Naive B cell (primary cell): ENCODE measurements at places on chromosomes 16 and 17. TPM values are rescaled to one million over a fixed set of nuclear protein-coding genes. Genes with fewer than 3 reads are reported as not detected.

SCGB1C2 gene
- not detected for polyA plus RNA-seq

MYH1 gene
- polyA plus RNA-seq: not detected

DPEP2 gene
- 82.2 TPM for polyA plus RNA-seq

CHTF8 gene
- polyA plus RNA-seq: 250 TPM

ITGA3 gene
- 0.62 TPM for polyA plus RNA-seq

GLTPD2 gene
- not detected for polyA plus RNA-seq

B4GALNT2 gene
- polyA plus RNA-seq: not detected

ABCC12 gene
- polyA plus RNA-seq: not detected

ATP6V0C gene
- polyA plus RNA-seq: 88.5 TPM

DNA sequence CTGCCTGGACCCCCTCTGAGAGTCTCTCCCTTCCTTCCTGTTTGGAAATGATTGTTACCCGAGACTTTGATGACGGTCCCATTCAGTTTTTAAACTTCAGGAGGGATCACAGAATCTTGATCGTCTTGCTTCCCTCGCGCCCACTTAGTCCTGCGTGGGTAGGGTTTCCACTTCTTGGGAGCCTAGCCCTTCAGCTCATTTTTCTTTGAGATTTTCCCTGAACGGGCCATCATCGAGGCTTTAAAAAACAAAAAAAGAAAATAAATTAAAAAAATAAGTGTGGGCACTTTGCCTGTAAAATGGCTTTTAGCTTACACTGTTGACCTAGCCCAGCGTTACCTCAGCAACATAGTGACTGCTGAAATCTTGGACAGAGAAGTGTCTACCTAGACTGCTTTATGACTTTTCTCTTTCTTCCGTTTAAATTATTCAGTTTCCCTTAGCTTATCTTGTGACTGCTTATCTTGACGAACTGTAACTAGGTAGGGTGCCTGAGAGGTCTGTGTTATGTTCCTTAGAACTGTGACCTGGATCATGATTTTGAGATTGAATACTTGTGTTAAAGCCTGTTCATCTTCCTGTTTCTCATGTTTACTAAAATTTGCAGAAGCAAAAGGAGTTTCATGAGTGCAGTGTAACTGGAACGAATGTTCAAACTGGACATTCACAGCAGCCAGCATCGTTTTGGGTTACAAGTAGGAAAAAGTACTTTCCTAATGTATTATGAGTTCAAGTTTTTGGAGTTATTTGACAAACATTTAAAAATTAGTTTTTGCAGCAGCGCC lies 874 bp downstream of the WWP2 start:
- DNase-seq: peak; percentile 43

- no peak for DNase-seq
Measured at GRCh38 chr17:59702304-59702703, 4.9 kb downstream of the PTRH2 start.

- no peak for DNase-seq
Measured at GRCh38 chr17:76797241-76797840, 59.4 kb downstream of the MFSD11 start.

DNA sequence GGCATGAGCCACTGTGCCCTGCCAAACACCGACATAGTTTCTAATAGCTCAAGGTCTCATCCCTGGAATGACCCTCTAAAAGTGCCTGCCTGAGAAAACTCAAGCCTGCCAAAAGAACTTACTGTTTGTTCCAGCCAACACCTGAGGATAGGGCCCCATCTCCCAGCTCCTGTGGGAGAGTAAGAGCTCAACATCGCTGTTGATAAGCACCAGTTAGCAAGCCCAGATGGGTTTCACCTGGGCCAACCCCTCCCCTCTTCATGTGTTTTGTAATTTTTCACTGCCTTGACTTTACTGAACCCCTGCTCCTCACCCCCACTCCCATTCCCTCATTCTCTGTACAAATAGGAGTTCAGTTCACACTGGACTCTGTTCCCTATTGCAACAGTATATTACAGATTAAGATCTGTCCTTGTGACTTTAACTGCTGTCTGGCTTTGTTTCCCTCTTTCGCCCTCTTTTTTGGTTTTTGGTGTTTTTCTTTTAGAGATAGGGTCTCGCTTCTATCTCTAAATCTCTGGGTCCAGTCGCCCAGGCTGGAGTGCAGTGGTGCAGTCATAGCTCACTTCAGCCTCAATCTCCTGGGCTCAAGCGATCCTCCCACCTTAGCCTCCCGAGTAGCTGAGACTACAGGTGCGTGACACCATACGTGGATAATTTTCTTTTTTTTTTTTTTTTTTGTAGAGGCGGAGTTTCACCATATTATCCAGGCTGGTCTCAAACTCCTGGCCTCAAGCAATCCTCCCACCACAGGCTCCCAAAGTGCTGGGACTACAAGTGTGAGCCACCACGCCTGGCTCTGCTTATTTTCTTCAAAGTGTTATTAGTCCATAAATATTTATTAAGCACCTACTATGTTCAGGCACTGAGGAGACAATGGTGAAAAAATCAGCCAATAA lies 12.3 kb downstream of the NUPR1 start:
- no peak for DNase-seq

DNA sequence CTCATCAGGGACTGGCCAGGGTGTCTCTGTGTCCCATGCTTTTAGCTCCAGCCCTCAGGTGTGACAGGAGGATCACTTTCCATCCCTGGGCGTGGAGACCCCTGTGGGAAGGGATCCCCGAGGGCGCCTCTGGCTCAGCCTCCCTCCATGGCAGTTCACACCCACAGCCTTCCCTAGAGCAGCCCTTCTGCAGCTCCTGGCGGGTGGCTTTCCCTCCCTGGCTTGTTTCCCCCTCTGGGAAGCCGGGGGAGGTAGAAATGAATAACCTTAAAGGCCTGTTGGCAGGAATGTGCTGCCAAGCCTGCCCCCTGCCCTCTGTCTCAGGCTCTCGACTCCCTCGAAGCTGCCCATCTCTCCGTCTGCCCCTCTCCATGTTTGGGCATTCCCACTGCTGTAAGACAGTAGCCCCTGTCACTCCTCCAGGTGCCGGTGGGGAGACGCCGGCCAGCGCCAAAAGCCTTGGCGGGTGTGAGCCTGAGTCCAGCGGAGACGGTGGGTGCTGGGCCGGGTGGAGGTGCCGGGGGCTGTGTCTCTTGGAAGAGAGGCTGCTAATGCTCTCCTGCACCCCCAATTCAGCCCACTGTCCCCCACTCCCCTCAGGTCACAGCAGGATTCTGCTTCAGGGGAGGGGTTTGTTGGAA lies 2.1 kb upstream of the ATP2A1 start:
- DNase-seq: no peak

DNA sequence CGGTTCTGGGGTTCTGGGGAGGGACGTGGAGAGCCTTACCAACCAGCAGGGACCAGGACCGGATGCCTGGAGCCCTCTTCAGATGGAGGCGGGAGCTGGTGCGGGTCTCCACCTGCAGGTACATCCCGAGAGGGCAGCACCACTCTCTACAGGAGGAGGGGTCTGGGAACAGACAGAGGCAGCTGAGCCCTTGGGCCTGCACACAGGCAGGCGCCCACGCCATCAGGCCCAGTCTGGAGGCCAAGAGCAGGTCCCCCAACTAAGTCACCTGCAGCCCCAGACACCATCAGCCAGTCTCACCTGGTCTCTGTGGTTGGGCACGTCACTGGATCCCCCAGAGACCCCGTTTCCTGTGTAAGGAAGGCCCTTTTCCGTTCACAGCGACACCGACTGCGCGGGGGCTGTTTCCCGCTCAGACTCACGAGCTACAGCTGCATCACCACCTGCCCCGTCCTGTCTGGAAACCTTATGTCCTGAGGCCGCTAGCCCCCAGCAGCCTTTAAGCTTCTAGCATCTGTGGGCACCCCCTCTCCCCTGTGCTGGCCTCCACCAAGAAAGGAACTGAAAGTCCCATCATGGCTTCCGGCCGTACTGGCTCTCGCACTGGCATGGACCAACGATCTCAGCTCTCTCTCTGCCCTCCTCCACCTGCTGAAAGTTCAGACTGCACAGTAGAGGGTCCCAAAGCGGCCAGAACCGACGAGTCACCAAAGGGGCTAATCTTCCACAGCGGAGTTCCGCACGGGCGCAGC lies 1.2 kb downstream of the CYBC1 start:
- peak; percentile 98 for DNase-seq

GRCh38 chr17:35053204-35053603 lies 10.3 kb downstream of the RFFL start:
- DNase-seq: no peak

GRCh38 chr16:85058909-85059308 lies 31.3 kb downstream of the KIAA0513 start:
- no peak for DNase-seq

- DNase-seq: peak; percentile 75
Measured at GRCh38 chr17:74961657-74962350, 10.8 kb downstream of the HID1 start.

DNA sequence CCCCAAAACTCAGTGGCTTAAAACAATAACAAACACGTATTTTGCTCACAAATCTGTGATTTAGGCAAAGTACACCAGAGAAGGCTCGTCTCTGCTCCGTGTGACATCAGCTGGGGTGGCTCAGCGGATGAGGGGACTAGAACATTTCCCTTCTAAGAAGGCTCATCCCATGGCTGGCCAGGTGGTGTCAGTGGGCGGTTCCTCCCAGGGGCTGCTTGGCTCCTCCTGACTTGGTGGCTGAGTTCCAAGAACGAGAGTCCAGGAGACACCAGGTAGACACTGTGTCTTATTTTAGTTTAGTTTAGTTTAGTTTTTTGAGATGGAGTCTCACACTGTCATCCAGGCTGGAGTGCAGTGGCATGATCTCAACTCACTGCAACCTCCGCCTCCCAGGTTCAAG lies 5.6 kb upstream of the CHMP6 start:
- no peak for DNase-seq

GRCh38 chr17:29292992-29293889 lies 707 bp downstream of the NUFIP2 start:
- peak; percentile 53 for DNase-seq

- no peak for DNase-seq
Measured at GRCh38 chr16:49859125-49859811, 3.4 kb upstream of the ZNF423 start.

DNA sequence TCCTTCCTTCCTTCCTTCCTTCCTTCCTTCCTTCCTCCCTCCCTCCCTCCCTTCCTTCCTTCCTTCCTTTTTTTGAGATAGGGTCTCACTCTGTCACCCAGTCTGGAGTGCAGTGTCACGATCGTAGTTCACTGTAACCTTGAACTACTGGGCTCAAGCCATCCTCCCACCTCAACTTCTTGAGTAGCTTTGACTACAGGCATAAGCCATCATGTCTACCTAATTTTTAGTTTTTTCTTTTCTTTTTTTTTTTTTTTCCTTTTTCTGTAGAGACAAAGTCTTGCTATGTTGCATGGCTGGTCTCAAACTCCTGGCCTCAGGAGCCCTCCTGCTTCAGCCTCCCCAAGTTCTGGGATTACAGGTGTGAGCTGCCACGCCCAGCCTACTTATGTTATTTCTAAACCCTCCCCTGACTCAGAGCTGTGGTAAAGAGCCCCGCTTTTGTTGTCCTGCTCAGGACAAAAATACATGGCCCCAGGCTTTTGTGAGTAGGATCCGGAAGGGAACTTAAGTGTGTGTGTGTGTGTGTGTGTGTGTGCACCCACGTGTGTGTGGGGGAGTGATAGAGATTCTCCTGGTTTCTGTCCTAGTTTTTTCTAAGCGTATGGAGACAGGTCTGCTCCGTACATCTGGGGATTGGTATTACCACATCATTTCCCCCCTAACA lies 67.1 kb downstream of the PRKCB start:
- no peak for DNase-seq

DNA sequence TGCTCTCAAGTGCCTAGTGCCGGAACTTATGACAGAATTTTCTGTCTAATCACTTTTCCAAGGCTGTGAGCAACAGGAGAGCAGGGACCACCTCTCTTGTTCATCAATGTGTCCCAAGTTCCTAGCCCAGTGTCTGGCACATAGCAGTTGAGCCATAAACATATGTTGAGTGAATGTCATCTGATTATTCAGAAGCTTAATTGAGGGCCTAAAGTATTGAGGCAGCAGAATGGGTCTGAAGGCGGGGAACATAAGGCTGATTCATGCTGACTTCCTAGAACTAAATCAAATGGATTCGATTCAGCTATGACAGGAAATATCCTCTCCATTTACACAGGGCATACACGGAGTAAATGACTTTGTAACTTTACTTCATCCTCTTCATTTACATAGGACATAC lies 438.0 kb upstream of the ZFHX3 start:
- DNase-seq: no peak

GRCh38 chr17:65750166-65750565 lies 188.7 kb upstream of the AXIN2 start:
- no peak for DNase-seq

DNA sequence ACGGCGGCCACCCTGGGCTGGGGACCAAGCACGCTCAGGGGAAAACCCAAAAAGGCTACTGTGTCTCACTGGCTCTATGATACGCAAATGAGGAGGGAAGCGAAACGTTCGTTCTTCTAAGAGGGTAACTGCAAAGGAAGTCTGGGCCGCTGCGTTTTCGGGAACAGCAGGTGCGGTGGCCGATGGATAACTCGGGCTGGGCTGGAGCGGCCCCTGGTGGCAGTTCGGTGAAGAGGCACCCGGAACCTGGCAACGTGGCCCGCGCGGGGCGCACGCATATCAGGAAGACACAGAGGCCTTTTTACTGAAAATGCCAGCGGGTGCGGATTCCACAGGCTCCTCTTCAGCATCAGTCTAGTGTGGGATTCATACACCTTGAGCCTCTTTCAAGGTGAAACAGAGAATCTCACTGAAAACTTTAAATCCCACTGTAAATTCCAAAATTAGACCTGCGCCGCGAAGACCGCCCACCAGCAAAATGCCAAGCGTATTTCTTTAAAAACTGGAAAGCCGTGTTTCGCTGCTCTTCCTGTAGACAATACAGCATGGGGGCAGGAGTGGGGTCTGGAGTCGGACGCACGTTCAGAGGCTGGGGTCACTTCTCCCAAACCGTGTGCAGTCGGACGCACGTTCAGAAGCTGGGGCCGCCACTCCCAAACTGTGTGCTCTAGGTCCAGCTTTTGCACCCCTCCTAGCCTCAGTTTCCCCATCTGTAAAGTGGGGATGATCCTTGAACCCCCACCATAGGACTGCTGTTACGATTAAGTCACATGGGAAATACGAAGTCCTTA lies 44.4 kb upstream of the METTL9 start:
- DNase-seq: peak; percentile 99
